Osteoblast (primary cell): ENCODE measurements at places on chromosomes 3 and 15. TPM values are rescaled to one million over a fixed set of nuclear protein-coding genes. Genes with fewer than 3 reads are reported as not detected.

SLC28A1 gene
- total RNA-seq: not detected in 2 replicates

TMEM212 gene
- not detected in 2 replicates for total RNA-seq

SCN11A gene
- total RNA-seq: under 0.01 TPM in 1 of 2 replicates, not detected in the other

CCR5 gene
- not detected in 2 replicates for total RNA-seq

GOLGA8Q gene
- 0.36 and 2.4 TPM in 2 replicates for total RNA-seq

DUOXA1 gene
- total RNA-seq: 0.29 and 0.36 TPM in 2 replicates

TBL1XR1 gene
- total RNA-seq: 278 and 297 TPM in 2 replicates
